NCI-H446 treated with DMSO at 0.1 percent for 48 hours (cell line): ENCODE measurements at places on chromosomes 3 and 15.

GRCh38 chr3:195249057-195249770 is 21.7 kb downstream of the XXYLT1 start:
- DNase-seq: no peak

- no peak for DNase-seq
Observed at GRCh38 chr3:72489901-72490300, 358.3 kb downstream of the SHQ1 start.

DNA sequence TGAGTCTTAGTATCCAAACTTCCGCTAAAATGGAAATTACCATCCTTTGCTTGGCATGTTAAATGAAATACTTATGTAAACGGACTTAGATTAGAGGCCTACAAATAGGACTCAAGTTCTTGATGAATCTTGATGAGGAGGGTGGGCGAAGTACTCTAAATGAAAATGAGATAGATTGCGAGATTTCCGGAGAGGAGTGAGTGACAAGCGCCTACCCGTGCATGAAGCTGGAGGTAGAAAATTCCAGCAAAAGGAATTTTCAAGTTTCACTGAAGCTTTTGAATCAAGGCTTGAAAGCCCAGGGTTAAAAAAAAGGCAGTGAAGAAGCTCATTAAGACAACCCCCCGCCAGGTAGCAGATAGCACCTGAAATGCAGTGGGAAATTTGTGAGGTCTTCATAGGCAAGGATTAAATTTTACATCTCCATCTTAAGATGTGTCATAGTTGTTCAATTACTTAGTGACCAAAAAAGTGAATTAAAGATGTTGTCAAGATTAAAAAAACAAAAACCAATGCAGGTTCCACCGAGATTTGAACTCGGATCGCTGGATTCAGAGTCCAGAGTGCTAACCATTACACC is 655 bp upstream of the RAB11A start:
- peak; percentile 50 for DNase-seq

DNA sequence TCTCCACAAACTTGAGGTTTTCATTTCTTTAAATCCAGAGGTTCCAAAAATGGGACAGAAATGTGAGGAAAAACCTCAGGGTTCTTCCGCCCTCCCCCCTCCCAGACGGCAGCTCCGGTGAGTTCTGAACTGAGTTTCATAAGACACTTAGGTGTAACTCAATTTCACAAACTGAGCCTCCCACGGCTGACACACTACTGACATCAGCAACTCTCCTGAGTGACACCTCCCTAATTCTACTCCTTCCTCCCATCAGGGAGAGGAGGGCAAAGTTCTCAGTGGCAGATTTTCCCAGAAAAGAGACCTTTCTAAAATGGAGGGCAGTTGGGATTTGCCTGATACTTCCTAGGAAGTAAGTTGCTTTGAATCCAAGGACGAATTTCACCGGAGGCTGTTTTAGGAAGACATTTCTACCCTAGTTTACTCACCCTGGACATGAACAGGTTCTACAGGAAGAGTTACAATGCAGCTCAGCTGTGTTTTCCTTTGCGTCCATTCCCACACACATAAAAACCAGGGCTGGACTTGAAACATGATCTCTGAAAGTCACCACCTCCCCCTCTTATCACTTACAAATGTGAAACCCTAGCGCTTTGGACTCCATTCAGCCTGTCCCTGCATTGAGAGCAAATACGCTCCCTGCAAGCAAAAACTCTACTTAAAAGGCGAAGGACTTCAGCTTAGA is 78.1 kb upstream of the LMOD3 start:
- no peak for DNase-seq

DNA sequence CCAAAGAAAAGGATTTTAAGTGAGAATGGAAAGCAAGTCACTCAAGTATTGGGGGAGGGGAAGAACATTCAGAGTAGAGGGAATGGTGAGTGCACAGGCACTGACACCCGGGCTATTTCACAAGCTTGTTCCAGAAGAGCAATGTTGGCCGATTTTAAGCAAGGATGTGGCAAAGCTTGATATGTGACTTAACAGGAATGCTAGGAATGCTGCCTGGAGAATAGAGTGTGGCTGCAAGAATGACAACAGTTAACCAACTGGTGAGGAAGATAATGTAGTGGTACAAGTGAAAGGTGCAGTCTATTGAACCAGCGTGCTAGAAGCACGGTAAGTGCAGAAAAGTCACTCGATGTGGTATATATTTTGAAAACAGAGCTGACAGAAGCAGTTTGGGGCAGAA is 6.2 kb upstream of the CCDC80 start:
- no peak for DNase-seq

GRCh38 chr15:98276018-98276417 is 315.5 kb downstream of the ARRDC4 start:
- no peak for DNase-seq
